Fibroblast of the conjunctiva (primary cell): ENCODE measurements at places on chromosomes 4 and X.

DNA sequence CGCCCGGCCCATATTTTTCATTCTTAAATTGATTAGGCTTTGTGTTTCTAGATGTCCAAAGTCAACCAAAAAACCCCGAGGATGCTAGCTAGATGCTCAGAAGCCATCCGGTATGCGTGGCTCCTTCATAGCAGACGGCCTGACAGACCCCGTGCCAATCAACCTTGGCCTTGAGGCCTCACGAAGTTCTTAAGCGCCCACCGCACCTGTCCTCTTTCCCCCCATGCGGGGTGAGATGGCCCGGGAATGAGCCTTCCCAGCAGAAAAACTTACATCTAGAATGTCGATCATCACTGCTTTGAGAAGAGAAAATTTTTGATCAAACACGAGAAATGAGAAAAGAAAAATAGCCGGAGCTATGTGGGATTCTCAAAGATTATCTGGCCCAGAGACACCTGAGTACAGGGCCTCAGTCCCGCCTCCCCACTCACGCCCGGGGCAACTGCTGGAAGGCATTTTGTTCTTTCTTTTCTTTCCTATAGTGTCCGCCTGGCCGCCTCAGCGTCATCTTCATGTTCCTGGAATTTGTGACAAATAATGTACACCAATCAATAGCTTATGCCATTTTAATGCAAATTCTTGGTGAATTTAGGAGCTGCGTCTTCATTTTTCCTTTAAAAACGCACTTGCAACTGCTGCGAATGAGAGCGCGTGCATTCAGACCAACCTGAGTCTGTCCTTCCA is 1.6 kb upstream of the NAT8L start:
- no peak for DNase-seq

- no peak for DNase-seq
Observed at GRCh38 chrX:15202454-15203177, 67.3 kb downstream of the ASB9 start.

DNA sequence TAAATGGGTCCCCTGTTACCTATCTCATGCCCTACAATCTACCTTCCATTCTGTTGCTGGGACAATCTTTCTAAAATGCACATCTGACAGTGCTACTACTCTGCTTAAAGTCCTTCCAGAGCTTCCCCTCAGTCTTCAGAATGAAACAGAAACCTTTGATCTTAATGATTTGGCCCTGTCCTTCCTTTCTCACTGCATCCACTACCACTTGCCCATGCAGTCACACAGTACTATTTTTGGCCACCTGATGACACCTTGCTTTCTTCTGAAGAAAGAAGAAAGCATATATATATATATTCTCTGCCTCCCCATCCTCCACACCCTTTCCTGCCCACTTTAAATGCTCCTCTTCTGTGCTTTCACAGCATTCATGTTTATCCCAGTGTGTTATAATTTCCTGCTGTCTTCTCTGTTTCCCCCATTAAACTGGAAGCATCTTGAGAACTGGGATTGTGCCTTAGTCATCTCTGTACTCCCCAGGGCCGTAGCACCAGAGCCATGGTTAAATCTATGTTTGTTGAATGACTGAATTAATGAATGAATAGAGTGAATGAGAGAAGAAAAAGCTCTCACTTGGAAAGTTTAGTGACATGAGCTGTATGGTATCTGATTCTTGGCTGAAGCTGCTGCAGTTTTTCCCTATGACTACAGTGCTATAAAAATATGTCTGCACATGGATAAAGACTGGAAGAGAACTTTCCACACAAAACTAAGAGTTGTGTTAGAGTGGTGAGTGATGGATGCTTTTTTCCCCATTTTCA is 56.2 kb downstream of the RTL9 start:
- DNase-seq = no peak

GRCh38 chr4:5750946-5751665 is 40.1 kb downstream of the EVC start:
- peak; percentile 91 for DNase-seq

DNA sequence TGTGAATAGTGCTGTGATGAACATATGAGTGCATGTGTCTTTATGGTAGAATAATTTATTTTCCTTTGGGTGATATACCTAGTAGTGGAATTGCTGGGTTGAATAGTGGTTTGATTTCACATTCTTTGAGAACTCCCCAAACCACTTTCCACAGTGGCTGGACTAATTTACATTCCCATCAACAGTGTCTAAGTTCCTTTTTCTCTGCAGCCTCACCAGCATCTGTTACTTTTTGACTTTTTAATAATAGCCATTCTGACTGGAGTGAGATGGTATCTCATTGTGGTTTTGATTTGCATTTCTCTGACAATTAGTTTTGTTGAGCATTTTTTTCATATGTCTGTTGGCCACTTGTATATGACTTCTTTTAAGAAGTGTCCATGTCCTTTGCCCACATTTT is 29.1 kb downstream of the JADE3 start:
- DNase-seq = no peak

DNA sequence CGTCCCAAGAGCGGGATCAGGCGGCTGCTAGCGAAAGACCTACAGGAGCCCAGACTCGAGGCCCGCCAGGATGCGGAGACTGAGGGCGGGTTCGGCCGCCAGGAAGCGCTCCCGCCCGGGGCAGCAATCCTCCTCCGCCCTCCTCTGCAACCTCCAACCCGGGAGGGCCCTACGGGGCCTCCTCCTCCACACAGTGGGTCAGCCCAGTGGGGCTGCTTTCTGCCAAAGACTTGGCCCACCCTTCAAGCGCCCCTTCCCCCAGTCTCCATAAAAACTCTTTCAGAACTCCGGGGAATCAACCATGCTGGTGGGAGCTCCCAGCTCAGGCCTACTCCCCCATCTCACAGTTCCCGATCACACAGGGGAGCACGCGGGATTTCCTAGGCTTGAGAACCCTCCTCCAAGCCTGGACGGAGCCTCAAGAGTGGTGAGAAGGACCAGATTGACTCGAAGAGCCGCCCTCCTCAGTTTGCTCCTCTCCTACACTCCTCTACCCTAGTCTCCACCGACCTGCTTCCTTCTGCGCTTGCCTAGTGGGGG is 77.5 kb downstream of the RLIM start:
- no peak for DNase-seq

DNA sequence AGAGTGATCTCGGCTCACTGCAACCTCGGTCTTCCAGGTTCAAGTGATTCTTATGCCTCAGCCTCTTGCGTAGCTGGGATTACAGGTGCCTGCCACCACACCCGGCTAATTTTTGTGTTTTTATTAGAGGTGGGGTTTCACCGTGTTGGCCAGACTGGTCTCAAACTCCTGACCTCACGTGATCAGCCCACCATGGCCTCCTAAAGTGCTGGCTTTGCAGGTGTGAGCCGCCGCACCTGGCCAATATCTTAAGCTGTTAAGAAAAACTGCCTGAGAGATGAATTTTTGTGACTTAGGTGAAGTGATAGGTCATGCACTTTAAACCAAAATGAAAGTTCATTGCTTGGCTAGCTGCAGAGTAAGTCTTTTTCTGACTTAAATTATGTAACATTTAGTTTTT is 5.8 kb downstream of the KDM6A start:
- no peak for DNase-seq

DNA sequence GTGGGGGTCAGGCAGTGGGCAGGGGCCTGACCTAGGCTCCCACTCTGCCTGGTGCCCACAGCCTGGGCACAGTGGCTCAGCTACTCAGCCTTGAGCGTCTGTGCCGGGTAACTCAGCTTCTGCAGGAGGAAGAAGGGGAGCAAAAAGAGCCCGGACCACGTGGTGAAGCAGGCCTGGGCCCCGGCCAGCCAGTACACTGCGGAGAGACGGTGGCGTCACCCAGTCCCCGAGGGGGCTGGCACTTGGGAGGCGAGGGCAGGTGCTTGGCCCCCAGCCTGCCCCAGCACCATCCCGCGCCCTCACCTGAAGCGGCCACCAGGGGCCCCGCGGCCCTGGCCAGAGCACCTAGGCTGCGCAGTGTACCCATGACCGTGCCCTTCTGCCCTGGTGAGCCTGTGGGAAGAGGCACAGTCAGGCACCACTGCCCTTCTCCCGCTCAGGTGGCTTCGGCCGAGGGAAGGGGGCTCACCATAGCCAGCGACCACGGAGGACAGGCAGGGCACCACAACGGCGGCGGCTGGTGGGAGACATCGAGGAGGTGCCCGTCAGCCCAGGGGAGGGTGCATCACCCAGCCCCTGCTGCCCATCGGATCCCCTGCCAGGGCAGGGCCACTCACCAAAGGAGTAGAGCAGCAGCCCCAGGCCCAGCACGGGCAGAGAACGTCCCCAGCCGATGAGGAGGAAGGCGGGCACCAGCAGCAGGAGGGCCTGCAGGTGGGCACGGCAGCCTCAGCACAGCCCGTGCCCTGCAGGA is 32.3 kb downstream of the NOP14 start:
- no peak for DNase-seq

GRCh38 chrX:104310090-104310489 is 55.4 kb upstream of the ESX1 start:
- DNase-seq = peak; percentile 31

GRCh38 chrX:134664202-134664601 is 5.9 kb upstream of the PLAC1 start:
- DNase-seq = no peak

GRCh38 chr4:70948665-70949260 is 44.7 kb upstream of the DCK start:
- DNase-seq = no peak

- DNase-seq = no peak
Observed at GRCh38 chr4:96305030-96305429, 465.1 kb downstream of the PDHA2 start.

- no peak for DNase-seq
Observed at GRCh38 chr4:81506731-81507130, 35.0 kb upstream of the RASGEF1B start.

- no peak for DNase-seq
Observed at GRCh38 chrX:153983321-153983801, 10.8 kb downstream of the TMEM187 start.

DNA sequence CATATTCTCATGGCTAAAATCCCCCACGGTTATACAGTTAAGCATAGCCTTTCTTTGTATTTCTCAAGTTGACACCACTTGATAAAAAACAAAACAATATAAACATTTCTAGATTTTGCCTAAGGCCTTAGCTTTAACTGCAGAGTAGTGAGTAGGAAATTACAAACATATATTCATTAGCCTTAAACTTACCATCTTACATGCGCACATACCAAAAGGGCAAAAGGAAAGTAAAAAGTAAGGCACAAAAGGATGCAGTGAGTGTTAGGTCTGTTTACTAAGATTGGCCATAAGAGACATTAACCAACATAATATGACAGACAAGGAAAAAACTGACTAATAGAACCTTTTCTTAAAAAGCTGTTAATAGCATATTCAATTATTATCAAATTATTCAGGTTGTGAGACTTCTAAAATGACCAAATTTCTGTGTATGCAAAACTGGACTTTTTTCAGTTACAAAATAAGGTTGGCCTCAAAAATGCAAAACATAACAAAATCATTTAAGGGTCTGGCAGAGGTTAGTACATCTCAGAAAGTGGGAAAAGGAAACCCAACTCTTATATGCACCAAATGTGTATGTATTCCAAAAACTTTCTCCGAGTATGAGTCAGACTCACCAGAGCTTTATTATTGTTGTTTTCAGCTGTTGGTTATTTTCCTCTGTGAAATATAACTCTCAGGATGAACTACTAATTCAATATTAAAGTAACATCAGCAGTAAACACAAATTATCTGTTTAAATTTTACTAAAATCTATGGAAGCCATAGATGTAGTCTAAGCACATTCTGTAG is 39.9 kb downstream of the SEPSECS start:
- no peak for DNase-seq

DNA sequence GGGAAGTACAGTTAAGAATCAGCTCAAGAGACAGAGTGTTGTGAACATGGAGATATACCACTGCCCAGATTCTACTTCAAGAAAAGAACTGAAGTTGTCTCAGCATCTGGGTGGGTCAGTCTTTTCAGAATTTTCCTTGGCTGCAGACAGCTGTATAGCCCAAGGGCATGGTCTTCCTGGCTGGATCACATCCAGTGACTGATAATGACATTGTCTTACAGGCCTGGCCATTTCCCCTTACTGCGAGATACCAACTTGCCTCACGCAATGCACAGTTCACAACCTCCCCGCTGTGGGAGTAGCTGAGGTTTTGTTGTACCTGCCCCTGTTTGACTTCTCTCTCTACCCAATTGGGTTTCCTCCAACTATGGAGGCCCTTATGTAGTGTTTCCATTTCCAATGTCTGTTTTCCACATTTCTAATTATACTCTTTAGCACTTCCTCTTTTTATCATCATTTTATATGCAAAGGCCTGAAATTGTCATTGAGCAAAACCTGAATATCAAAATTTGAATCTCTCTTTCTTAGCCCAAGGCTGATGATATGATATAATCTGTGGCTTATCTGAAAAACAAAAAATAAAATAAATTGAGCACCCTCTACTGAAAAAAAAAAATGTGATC is 209.1 kb downstream of the NAF1 start:
- DNase-seq = no peak

DNA sequence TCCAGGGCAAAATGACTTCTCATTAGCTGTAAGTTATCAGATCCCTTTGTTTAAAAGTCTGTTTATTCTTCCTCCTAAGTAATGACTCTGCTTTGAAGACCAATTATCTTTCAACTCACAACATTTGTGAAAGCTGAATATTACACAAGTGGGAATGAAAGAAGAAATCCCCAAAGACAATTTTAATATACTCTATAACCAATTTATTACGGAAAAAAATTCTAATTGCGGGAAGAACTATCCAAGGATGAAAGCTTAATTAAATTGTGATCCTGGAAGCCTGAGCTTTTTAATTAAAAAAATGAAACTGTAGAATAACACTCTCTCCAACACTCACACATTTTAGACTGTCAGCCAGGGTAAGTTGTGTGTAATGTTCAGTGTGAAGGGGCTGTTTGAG is 15.6 kb upstream of the SHISA3 start:
- no peak for DNase-seq

DNA sequence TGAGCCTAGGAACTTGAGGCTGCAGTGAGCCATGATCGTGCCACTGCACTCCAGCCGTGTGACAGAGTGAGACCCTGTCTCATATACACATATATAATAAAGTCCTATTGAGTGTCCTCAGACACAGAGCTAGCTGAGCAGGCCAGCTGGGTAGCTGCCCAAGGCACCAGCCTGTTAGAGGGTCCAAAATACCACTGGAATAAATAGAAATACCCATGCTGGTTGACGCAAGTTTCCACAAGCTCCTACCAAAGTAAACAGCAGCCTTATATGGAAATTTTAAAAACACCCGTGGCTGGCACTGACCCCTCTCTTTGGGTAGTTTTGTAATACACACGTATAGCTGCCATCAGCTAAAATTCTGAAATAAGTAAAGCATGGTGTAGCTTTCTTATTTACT is 348.6 kb downstream of the BCOR start:
- DNase-seq = no peak

- no peak for DNase-seq
Observed at GRCh38 chr4:23114538-23114937, 421.8 kb downstream of the GBA3 start.

- no peak for DNase-seq
Observed at GRCh38 chrX:87434618-87435017, 83.0 kb upstream of the KLHL4 start.
